Upper lobe of left lung (tissue), 6 donors: ENCODE measurements at places on chromosomes 1 and 21. TPM values are rescaled to one million over a fixed set of nuclear protein-coding genes. Genes with fewer than 3 reads are reported as not detected.

UBASH3A gene
- total RNA-seq: 1.4 TPM

OLFML3 gene
- 59.9 TPM for total RNA-seq

LY9 gene
- 1.4 TPM for total RNA-seq

IVL gene
- not detected for total RNA-seq

PPIAL4G gene
- total RNA-seq: 0.10 TPM

- H3K36me3 ChIP-seq: no peaks in the 10 kb centered on the region
- H3K27ac ChIP-seq: no peak overlapping the region
- DNase-seq: no peak
- no peaks in the 10 kb centered on the region for H3K27me3 ChIP-seq
- H3K4me3 ChIP-seq: no peak overlapping the region
- H3K4me1 ChIP-seq: no peaks in the 10 kb centered on the region
Observed at GRCh38 chr1:83725735-83726360, 273.1 kb downstream of the TTLL7 start.

- peak; percentile 62 for DNase-seq
- H3K36me3 ChIP-seq: no peaks in the 10 kb centered on the region
- H3K4me1 ChIP-seq: peaks cover 6% of the 10 kb centered on the region
- H3K27ac ChIP-seq: no peak overlapping the region
- H3K4me3 ChIP-seq: peak overlapping the region; percentile 30
- no peaks in the 10 kb centered on the region for H3K27me3 ChIP-seq
Observed at GRCh38 chr21:33894736-33895288, 20.8 kb downstream of the ATP5PO start.

GRCh38 chr1:117368116-117369108 is 1.2 kb downstream of the MAN1A2 start:
- H3K27me3 ChIP-seq: no peaks in the 10 kb centered on the region
- peaks cover 37% of the 10 kb centered on the region for H3K4me1 ChIP-seq
- no peak for DNase-seq
- H3K36me3 ChIP-seq: no peaks in the 10 kb centered on the region
- peak overlapping the region; percentile 89 for H3K4me3 ChIP-seq

DNA sequence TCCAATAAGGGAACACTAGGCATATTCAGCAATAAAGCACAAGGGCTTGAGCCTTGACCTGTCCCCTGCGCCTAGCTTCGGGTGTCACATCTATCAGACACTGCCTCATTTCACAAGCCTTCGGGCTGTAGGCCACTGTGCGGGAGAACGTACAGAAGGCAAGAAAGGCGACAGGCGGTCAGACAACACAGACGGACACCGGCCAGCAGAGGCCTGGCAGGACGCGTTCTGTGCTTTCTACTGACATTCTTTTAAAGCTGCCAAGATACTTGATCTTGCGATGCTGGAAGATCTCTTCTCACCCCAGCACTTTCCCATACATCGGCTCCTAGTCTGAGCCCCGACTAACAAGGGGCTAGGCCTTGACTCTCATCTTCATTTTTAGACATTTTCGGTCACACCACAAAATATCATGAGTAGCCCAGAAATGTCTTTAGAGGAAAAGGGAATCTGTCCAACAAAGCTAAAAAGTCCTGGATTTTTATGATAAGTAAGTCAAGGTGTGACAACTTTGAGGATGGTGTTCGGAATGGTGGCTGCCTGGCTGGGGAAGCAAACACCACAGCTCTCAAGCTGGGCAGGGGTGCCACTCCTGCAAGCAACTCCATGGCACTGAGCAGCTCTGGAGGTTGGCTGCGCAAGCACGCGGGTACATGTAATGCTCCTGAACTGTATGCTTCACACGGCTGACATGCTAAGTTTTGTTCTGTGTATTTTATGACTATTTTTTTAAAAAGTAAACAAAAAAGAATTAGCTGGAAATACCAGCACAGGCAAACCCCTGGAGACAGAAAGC is 18.7 kb downstream of the RIPK4 start:
- H3K4me3 ChIP-seq: no peak overlapping the region
- H3K4me1 ChIP-seq: peaks cover 10% of the 10 kb centered on the region
- H3K27ac ChIP-seq: no peak overlapping the region
- H3K27me3 ChIP-seq: no peaks in the 10 kb centered on the region
- H3K36me3 ChIP-seq: no peaks in the 10 kb centered on the region

- no peaks in the 10 kb centered on the region for H3K36me3 ChIP-seq
- H3K27me3 ChIP-seq: no peaks in the 10 kb centered on the region
- H3K4me1 ChIP-seq: peaks cover 23% of the 10 kb centered on the region
- DNase-seq: peak; percentile 15
- H3K27ac ChIP-seq: no peak overlapping the region
Observed at GRCh38 chr21:45557616-45558043, 15.4 kb upstream of the SLC19A1 start.

GRCh38 chr1:101394041-101394440 is 157.2 kb downstream of the S1PR1 start:
- no peak overlapping the region for H3K27ac ChIP-seq
- H3K4me1 ChIP-seq: no peaks in the 10 kb centered on the region
- DNase-seq: no peak
- no peak overlapping the region for H3K4me3 ChIP-seq
- no peaks in the 10 kb centered on the region for H3K27me3 ChIP-seq

DNA sequence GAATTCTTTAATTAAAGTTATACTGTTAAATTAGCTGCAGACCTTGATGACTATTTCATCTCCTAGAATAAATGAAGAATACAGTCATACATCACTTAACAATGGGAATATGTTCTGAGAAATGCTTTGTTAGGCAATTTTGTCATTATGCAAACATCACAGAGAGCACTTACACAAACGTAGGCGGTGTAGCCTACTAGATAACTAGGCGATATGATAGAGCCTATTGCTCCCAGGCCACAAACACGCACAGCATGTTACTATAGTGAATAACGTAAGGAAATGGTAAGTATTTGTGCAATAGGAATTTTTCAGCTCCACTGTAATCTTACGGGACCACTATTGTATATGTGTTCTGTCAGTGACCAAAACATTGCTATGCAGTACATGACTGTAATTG is 37.6 kb upstream of the DESI2 start:
- H3K4me1 ChIP-seq: no peaks in the 10 kb centered on the region
- H3K27ac ChIP-seq: no peak overlapping the region
- no peaks in the 10 kb centered on the region for H3K27me3 ChIP-seq
- no peaks in the 10 kb centered on the region for H3K36me3 ChIP-seq

- DNase-seq: no peak
- no peaks in the 10 kb centered on the region for H3K36me3 ChIP-seq
- no peaks in the 10 kb centered on the region for H3K4me1 ChIP-seq
- no peak overlapping the region for H3K4me3 ChIP-seq
Observed at GRCh38 chr1:99207216-99207615, 57.1 kb upstream of the PLPPR4 start.

DNA sequence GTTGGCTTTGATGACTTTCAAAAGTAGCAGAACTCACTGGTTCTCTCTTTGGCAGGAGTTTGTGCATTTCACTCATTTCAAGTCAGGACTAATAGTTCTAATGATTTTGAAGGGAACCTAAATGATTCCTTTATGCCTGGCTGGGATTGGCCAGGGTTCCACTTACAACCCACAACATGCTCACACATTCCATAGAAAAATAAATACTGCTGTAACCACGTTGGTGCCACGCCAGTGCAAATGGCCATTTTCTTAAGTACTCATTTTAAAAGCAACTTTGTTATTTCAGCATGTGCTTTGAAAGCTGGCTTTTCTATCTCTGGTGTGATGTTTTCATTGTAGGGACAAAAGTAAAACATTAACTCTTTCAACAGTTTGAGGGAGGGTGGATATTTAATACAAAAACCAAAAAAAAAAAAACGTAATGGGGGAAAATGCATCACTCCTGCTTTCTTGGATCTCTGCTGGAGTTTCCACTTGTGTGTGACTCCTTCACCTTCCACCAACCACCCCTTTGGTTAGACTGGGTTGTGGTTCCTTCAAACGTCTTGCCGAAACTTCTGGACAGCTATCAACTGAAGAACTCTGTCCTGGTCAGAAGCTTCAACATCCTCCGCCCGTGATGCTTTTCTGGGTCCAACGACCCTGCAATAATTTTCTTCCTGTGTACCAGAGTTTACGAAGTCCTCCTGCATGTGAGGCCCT is 300.4 kb upstream of the RUNX1 start:
- no peak for DNase-seq
- H3K27ac ChIP-seq: no peak overlapping the region
- H3K4me3 ChIP-seq: no peak overlapping the region
- H3K36me3 ChIP-seq: no peaks in the 10 kb centered on the region
- H3K4me1 ChIP-seq: no peaks in the 10 kb centered on the region

DNA sequence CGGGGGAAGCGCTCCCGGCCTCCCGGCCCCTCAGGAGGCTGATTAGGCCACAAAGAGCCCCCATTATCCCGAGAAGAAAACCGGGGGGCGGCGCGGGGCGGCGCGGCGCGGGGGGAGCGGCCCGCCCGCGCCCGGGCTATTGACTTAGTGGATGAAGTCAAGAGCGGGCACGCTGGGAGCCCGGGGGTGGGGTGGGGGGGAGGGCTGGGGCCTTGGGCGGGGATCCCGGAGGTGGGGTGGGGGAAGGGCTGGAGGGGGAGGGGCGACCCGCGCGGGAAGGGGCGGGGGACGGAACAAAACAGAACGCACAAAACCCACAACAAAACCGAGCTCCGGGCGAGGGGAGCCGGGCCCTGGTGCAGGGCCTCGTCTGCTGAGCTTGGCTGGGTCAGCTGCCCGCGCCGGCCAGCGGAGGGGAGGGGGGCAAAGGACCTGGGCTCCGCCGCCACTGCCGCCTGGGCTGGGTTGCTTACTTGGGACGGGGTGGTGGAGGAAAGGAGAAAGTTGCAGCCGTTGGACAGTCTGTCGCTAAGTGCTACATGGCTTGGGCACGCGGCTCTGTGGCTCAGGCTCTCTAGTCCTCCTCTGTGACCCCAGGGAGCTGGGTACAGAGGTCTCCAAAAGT is 16.3 kb downstream of the PAX7 start:
- peak overlapping the region; percentile 34 for H3K4me3 ChIP-seq
- H3K36me3 ChIP-seq: no peaks in the 10 kb centered on the region
- peaks cover 82% of the 10 kb centered on the region for H3K27me3 ChIP-seq
- H3K27ac ChIP-seq: no peak overlapping the region

GRCh38 chr1:99017655-99018054 is 13.0 kb upstream of the PLPPR5 start:
- H3K36me3 ChIP-seq: no peaks in the 10 kb centered on the region
- H3K27ac ChIP-seq: no peak overlapping the region
- no peak overlapping the region for H3K4me3 ChIP-seq
- H3K4me1 ChIP-seq: no peaks in the 10 kb centered on the region
- no peak for DNase-seq

- H3K36me3 ChIP-seq: no peaks in the 10 kb centered on the region
- H3K27ac ChIP-seq: peak overlapping the region; percentile 32
- H3K4me3 ChIP-seq: no peak overlapping the region
- H3K4me1 ChIP-seq: peaks cover 11% of the 10 kb centered on the region
Observed at GRCh38 chr1:32954168-32954567, 10.4 kb downstream of the RNF19B start.

DNA sequence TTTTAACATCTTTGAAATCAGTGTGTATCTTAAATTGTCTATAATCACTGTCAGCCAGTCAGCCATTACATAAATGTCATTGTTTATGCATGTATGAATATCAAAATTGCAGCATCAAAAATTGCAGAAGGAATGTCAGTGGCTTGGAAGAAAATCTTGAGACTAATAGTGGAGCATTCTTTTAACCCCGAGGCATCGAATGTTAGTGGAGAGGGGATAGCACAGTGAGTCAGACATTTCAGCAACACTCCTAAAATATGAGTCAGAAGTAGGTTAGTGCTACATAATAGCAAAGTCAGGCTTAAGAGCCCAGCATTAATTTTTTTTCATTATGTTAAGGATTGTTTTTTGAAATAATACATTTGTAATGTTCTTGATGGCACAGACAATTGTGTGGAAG is 45.5 kb downstream of the SNRPE start:
- no peaks in the 10 kb centered on the region for H3K36me3 ChIP-seq
- no peaks in the 10 kb centered on the region for H3K4me1 ChIP-seq
- no peak overlapping the region for H3K27ac ChIP-seq
- DNase-seq: no peak

DNA sequence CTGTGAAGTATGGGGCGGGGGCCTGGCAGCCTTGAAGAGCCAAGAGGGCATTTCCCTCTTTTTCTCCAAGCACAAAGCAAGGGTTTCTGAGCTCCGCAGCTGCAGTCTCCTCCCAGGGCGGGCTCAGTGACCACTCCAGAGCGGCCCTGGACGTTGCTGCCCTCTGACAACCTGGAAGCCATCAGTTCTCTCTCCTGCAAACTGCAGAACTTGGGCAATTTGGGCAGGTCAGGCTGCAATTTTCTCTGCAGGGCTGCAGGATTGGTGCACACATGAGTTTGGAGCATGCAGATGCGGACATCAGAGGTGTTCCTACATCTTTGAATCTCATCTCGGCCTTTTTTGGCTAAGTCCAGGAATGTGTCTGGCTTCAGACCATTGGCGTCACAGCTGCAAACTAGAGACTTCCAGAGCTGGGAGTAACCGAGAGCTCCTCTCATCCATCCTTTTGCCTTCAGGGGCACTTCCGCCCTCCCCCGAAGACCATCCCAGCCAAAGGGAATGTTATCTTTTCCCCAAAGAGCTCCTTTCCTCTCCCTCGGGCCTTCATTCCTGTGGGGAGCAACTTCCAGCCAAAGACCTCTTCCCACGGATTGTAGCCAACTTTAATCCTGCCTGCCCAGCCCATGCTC is 139.6 kb upstream of the WNT4 start:
- no peaks in the 10 kb centered on the region for H3K27me3 ChIP-seq
- no peaks in the 10 kb centered on the region for H3K4me1 ChIP-seq
- peak; percentile 12 for DNase-seq
- H3K4me3 ChIP-seq: no peak overlapping the region
- no peaks in the 10 kb centered on the region for H3K36me3 ChIP-seq

GRCh38 chr1:30697571-30698376 is 25.6 kb downstream of the MATN1 start:
- H3K4me1 ChIP-seq: no peaks in the 10 kb centered on the region
- no peaks in the 10 kb centered on the region for H3K27me3 ChIP-seq
- H3K27ac ChIP-seq: no peak overlapping the region

- peak overlapping the region; percentile 70 for H3K27ac ChIP-seq
- H3K27me3 ChIP-seq: no peaks in the 10 kb centered on the region
- no peak overlapping the region for H3K4me3 ChIP-seq
- H3K4me1 ChIP-seq: no peaks in the 10 kb centered on the region
Observed at GRCh38 chr1:164754088-164754600, 195.2 kb downstream of the PBX1 start.

GRCh38 chr1:55305735-55306134 is 90.6 kb upstream of the USP24 start:
- H3K36me3 ChIP-seq: no peaks in the 10 kb centered on the region
- H3K4me3 ChIP-seq: no peak overlapping the region
